ENCODE measurements at places on chromosomes 7 and 10.

DNA sequence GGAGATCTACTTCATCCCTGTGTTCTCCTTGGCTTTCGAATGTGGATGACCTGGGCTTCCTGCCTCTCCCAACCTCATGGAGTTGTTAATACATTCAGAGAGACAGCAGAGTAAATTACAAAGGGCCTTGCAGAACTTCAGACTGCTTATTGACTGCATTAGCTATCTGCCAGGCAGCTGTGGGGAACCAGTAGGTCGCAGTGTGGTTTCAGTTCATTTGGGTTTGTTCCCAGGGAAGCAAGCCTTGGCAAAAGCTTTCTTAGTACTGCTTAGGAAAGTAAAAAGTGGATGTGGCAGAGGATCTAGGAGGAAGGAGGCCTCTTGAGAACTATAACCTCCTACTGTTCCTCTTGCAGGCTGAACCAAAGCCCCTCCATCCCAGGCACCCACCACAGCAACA is 9.2 kb downstream of the NPFFR1 start:
- peak; percentile 65 for DNase-seq

- no peak for DNase-seq
These were observed 218.9 kb downstream of the KIAA1217 start for GRCh38 chr10:24427678-24428409.

- DNase-seq = no peak
These were observed 71.6 kb downstream of the CCDC71L start for GRCh38 chr7:106589198-106589879.

GRCh38 chr10:30553626-30554439 is 75.7 kb downstream of the LYZL2 start:
- peak; percentile 67 for DNase-seq

GRCh38 chr7:36151921-36152755 is 916 bp upstream of the EEPD1 start:
- DNase-seq = no peak

DNA sequence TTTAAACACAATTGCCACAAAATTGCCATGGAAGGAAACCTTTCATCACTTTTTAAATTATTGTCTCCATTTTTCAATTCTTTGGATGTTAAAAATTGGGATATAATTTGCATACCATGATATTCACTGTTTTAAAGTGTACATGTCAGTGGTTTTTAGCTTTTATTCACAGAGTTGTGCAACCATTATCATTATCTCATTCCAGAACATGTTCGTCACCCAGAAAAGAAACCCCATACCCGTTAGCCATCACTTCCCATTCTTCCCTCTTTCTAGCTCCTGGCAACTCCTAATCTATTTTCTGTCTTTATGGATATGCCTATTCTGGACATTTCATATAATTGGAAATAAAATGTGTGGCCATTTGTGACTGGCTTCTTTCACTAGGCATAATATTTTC is 260.3 kb upstream of the FERD3L start:
- no peak for DNase-seq

DNA sequence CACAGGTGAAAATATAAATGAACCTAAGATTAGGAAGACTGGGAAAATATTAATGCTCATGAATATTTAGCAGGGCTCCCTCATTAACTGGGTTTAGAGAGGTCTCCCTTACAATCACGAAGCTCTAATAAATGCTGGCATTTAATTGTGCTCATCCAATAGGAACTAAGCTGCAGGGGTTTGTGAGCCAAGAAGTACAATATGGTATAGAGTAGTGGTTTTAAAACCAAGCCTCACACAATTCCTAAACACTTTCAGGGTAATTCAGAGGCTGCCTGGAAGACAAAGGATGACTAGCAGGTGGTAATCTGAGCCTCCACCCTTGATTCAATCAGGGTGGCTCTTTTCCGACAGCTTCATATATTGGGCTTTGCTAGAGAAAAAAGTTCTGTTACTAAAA is 103.3 kb downstream of the GPAM start:
- no peak for DNase-seq

Measured in AG08396 (cell line).